ENCODE measurements at places on chromosomes 6 and 20. TPM values are rescaled to one million over a fixed set of nuclear protein-coding genes. Genes with fewer than 3 reads are reported as not detected.

Gene HLA-F
- total RNA-seq: 2.4 TPM

Gene PPIL6
- 1.6 TPM for total RNA-seq

Gene EYS
- 0.98 TPM for total RNA-seq

Gene HLA-DQA1
- not detected for total RNA-seq

Gene RCAN2
- total RNA-seq: 0.58 TPM

Gene GJA1
- total RNA-seq: 8.3 TPM

DNA sequence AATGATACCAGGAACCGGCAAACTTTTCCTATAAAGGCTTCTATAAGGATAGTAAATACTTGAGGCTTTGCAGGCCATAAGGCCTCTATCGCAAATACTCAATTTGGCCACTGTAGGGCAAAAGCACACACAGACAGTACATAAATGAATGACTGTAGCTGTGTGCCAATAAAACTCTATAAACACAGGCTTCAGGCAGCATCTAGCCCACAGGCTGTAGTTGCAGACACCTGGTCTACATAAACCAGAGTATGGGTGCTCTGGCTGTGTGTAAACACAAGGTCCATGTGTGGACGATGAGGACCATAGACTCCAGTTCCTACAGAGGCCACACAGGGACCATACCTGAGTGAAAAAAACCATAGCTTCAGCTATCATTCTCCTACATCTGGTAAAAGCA, 52.2 kb downstream of the ZMYND8 start:
- peak; percentile 27 for DNase-seq

- DNase-seq: no peak
Measured at GRCh38 chr6:118101831-118102345, 194.8 kb downstream of the SLC35F1 start.

- DNase-seq: peak; percentile 66
Measured at GRCh38 chr6:11618533-11618932, 81.0 kb downstream of the TMEM170B start.

DNA sequence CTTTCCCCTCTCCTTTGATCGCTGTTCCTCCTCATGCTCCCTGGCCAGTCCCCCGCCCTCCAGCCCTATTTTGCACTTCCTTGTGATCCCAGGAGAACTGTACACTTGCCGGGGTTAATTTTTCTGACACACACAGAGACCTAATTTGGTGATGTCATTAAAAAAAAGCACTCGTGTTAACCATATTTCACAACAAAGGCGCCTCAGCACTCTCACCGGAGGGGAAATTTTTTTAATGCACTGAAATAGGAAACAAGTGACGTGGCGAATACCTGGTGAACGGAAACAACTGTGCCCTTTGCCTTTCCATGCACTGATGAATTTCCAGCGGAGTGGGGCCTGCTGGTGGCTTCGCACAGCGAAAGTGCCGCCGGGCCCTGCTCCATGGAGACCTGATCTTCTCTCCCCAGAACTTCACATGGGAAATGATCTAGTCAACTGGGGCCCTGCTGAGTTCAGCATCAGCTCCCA, 53.9 kb upstream of the TAGAP start:
- DNase-seq: no peak

DNA sequence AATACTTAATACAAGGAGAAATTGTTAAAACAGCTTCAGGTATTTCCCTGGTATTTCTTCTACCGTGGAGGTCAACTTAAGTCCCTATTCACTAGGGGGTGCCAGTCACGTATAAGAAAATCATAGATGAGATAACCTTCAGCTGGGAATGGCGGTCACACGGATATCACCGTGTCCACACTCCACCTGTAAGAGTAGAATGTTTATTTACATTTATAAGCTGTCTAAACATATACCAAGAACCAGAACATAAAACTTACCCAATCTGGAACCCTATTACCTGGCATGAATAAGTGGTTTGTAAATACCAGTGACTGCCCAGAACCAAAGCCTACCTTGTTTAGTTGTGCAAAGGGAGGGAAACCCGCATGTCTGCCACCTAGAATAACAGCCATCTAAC, 1.9 kb upstream of the ELOVL4 start:
- DNase-seq: peak; percentile 55

DNA sequence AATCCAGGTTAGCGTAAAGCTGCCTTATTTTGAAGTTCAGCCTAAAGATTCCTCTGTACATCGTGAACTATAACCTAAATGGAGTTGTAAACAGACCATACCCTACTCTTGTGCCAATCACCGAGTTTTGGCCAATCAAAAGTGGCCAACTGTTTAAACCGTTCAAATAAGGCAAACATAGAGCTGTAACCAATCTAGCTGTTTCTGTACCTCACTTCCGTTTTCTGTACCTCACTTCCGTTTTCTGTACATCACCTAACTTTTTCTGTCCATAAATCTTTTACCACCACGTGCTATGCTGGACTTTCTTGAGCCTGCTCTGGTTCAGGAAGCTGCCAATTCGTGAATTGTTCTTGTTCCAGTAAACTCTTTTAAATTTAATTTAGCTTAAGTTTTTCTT, 39.7 kb downstream of the LBP start:
- DNase-seq: no peak

DNA sequence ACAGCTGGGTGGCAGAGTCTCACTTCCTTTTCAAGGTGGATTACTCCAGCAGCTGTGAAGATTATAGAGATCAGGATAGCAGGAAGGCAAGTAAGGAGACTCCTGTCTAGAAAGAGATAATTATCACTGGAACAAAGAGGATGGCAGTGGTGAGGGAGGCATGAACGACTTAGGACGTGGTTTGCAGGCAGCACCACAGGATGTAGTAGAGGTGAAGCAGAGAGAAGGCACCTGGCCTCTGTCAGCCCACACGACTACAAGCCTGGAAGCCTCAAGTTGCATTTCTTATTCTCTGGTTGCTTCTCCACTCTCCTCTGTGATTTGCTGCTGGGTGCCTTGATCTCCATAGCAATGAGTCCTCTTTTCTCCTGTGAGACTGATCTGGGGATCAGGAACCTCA, 62.7 kb downstream of the TSHZ2 start:
- DNase-seq: no peak

GRCh38 chr20:45792317-45793118, 764 bp downstream of the DNTTIP1 start:
- DNase-seq: no peak
